ENCODE measurements at places on chromosomes 2 and 18. TPM values are rescaled to one million over a fixed set of nuclear protein-coding genes. Genes with fewer than 3 reads are reported as not detected.

- DNase-seq = no peak
These were observed 7.4 kb downstream of the SP9 start for GRCh38 chr2:174341995-174342685.

The CAVIN2 gene
- total RNA-seq = 9.6 TPM

DNA sequence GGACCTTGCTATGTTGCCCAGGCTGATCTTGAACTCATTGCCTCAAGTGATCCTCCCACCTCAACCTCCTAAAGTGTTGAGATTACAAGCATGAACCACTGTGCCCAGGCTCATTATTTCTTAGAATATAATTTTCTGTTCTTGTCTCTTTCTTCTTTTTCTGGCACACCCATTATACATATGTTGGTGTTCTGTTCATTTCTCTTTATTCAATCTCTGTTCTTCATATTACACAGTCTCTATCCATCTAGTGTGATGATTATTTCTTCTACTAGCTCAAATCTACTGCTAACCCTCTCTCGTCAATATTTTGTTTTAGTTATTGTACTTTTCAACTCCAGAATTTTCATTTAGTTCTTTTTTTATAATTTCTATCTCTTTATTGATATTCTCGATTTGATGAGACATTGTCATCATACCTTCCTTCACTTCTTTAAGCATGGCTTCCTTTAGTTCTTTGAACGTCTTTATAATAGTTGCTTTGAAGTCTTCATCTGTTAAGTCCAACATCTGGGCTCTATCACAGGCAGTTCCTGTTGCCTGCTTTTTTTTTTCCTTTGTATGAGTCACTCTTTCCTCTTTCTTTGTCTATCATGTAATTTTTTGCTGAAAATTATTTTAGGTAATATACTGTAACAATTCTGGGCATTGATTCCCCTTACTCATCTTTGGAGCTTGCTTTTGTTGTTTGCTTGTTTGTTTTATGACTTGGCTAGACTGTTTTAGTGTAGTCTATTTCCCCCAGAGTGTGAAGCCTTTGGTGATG is 196.4 kb upstream of the NABP1 start:
- DNase-seq = no peak

DNA sequence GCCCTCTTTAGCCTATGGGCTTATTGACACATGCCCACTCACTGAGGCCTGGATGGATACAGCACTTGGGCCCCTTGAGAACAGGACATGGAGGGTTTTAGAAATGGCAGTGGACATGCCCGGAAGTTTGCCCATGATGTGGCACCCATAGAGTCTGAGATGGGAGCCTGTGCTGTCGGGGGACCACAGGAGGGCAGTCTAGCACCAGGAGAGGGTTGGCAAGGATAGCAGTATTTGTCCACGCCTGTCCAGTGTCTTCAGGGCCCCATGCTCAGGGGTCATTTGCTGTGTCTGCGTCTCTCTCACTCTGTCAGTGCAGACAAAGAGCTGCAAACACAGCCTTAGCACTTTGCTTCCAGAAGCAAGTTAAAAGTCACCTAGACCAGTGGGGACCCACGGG is 48.7 kb downstream of the IL1RL2 start:
- no peak for DNase-seq

GRCh38 chr2:68837164-68837860 is 33.9 kb downstream of the BMP10 start:
- DNase-seq = peak; percentile 58

The PLA2R1 gene
- 11.4 TPM for total RNA-seq

DNA sequence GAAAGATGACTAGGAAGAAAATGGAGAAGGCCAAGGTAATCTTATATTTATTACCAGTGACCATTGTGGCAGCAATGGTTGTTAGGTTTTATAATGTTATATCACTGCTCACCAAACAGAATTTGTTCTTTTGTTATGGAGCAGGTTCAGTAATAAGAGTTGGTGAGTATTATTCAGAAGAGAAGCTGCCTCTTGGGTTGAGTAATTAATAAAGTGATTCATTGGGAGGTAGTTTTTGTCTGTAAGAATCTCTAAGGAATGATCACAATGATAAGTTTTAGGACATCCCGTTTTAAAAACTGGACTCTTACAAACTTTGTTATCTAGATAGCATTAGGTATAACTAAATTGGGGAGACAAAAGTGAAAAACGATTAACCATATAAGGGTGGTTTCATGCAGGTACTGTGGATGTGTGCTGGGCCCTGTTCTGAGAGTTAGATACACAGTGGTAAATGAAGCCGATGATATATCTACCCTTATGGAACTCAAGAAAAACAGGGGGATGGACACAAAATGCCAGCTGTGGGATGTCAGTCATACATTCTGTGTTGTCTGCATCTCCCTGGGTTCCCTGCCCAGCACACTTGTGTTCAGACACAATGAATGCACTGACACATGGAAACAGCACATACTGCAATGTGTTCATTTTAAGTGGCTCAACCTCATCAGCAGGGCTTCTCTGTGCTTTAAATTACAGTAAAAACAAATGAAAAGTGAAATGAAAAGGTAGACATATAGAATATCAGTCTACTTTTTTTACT is 7.5 kb downstream of the MAP4K4 start:
- DNase-seq = no peak

DNA sequence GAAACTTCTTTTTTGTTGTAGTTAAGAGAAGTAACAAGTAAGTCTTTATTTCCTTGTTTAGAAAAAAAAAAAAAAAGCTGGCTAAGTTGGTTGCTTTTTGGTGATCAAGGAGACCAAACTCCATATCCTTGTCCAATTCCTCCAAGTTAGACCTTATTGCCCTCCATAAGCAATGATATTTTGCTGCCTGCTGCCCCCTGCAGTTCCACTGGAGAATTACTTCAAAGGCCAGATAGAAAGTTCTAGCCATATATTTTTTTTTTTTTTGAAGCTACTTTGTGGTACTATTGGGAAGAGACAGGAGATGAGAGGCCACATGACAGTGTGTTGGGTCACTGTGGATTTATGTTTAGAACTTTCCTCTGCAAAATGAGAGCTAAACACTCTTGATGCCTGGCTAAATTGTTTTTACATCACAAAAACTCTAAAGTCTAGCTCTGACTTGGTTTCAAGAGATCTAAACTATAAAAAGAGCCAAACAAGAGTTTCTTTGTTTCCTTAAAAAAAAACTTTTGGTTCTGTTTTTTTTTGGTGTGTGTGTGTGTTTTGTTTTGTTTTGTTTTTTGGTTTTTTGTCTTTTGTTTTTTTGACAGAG is 80.7 kb upstream of the RASGRP3 start:
- peak; percentile 51 for DNase-seq

DNA sequence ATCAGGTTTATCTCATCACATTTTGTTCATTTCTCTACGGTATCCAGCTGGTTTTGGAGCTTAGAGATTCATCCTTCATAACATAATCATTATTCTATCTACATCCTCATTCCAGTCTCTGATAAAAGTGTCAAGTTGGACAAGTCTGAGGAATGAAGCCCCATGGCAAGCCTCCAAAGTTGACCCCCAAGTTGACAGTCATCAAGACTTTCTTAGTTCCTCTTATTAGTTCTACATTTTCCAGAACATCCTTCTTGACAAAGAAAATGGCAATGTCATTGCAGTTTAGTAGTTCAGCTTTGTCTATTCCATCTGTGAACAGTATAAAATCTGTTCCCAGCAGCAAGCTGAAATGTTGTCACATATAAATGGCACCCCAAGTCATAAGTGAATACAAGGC is 4.5 kb upstream of the TMSB10 start:
- no peak for DNase-seq

GRCh38 chr2:198546122-198546521 is 741.7 kb downstream of the PLCL1 start:
- no peak for DNase-seq

The TMEM178A gene
- 2.0 TPM for total RNA-seq

DNA sequence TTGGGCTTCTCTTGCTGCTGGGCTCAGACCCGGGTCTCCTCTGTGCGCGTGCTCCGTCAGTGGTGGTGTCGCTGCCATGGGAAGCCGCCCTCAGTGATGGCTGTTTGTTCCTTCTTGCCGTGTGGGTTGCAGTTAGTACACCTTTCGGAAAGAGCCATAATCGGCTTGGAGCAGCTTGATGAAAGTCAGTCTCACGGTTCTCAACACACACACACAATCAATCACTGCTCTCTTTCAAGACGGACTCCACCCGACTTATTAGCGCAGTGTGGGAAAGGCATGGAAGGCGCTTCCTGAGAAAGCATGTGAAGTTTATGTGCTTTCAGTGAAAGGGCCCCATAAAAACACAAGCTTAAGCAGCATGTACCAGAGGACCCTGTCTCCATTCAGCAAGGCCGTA is 64.1 kb downstream of the SOX11 start:
- no peak for DNase-seq

DNA sequence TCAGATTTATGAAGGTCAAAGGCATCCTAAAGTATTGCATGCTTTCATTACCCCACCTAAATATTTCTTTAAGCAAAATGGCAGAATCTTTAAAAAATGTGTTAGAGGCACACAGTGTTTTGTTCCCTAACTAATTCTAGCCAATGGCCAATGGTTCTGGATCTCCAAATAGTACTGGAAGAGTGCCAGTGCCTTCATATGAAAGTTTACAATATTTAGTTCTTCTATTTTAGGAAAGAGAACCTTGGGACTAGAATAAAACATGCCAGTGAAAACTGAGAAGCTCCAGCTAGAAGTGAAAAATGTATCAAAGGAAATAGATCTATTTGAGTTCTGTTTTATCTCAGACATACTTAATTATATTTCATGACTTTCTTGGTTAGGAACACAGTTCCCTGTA is 37.1 kb downstream of the TACR1 start:
- DNase-seq = no peak

The LNPK gene
- total RNA-seq = 41.5 TPM

DNA sequence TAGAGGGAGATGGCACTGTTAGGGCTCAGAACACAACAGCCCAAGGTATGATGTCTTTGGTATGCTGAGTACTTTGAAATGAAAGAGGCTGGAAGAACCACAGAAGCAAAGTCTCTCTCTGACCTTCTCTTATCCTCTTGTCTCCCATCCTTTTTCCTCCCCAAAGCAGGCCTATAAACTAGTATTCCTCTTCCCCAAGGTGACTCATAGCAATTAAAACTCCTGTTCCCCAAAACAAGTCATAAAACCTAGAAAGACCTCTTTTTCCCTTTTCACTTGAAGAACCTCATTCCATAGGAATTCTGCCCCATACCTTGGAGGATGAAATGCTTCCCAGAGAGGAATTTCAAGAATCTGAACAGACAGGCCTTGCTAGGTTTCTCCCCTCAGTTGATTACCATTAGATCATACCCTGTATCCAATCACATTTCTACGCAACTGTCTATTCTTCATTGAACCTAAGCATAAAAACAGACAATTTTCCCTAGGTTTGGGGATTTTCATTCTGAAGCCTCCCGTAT is 25.7 kb downstream of the MDH1 start:
- no peak for DNase-seq

- no peak for DNase-seq
These were observed 22.0 kb downstream of the SLC14A1 start for GRCh38 chr18:45745817-45746461.

- DNase-seq = no peak
These were observed 91.6 kb downstream of the FAM161A start for GRCh38 chr2:61762292-61762691.

The PRSS56 gene
- not detected for total RNA-seq

The CPS1 gene
- total RNA-seq = 0.70 TPM

The CRYGD gene
- not detected for total RNA-seq

DNA sequence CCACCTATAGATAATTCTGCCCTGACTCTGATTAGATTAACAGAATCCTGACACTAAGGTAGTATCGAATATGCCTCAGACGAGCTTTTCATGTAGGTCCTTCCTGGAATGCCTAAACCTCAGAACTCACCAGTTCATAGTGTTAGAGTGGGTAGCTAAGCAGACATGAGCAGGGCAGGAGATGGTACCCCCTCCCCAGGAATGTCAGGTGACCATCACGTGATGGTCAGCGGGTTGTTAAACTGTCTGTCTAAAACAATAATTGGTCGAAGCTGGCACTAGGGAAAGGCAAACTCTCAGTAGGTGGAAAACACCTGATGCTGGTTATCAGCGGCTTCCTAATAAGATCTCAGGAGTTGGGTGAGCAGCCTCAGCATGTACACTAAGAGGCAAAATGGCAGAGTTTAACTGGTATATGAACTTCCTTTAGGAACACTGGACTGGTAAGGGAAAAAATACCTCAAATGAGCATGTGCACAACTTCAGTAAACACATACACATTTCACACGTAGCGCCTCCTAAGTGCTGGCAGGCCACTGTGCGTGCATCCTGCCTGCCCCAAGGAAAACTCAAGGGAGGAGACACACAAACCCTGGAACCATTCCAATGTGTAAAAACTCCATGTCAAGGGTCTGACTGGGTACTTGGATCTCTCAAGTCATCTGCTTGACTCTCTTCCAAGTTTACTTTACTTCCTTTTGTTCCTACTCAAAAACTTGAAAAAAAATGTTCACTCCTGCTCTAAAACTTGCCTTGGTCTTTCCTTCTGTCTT is 339.5 kb downstream of the GULP1 start:
- DNase-seq = no peak

- DNase-seq = peak; percentile 87
These were observed 24.4 kb downstream of the TFCP2L1 start for GRCh38 chr2:121260370-121261154.

GRCh38 chr2:14654835-14655282 is 22.3 kb downstream of the LRATD1 start:
- DNase-seq = no peak

GRCh38 chr2:212015588-212015987 is 523.0 kb downstream of the ERBB4 start:
- DNase-seq = no peak

DNA sequence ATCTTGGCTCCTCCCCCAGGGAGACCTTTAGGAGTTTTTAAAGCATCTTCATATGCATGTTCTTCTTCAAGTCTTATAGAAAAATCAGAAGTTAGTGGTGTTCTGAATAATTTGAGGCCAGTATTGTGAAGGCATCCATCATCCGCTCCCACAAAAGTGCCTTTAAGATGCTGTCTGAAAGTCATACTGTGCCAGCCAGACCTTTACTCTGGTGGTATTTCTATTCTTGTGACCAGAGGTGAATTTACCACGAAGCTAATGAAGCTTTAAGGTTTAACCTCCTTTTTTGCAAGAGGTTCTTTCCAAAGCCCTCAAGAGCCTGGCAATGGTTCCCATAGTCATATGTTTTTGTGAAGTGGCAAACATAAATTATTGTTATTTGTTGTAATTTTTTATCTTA is 54.3 kb downstream of the SLC40A1 start:
- no peak for DNase-seq

GRCh38 chr2:23626701-23627230 is 241.8 kb downstream of the KLHL29 start:
- DNase-seq = no peak

The ERBB4 gene
- 0.70 TPM for total RNA-seq

- DNase-seq = no peak
These were observed 144.6 kb downstream of the QPCT start for GRCh38 chr2:37489041-37489456.

- no peak for DNase-seq
These were observed 32.4 kb upstream of the NCK2 start for GRCh38 chr2:105712166-105712915.

- no peak for DNase-seq
These were observed 1176.8 kb upstream of the GYPC start for GRCh38 chr2:125479143-125479636.

Measured in left colon (tissue), 2 donors.